ENCODE measurements at places on chromosomes 7 and 10.

- no peak for DNase-seq
These were observed 45.5 kb downstream of the LAMB1 start for GRCh38 chr7:107957436-107957835.

- DNase-seq, result no peak
These were observed 109.9 kb upstream of the ADO start for GRCh38 chr10:62694537-62695126.

- DNase-seq, result no peak
These were observed 61.9 kb upstream of the EBF3 start for GRCh38 chr10:130025811-130026485.

- no peak for DNase-seq
These were observed 1.2 kb downstream of the COX19 start for GRCh38 chr7:974172-974571.

GRCh38 chr10:34792881-34793280, 22.2 kb downstream of the PARD3 start:
- DNase-seq, result no peak

DNA sequence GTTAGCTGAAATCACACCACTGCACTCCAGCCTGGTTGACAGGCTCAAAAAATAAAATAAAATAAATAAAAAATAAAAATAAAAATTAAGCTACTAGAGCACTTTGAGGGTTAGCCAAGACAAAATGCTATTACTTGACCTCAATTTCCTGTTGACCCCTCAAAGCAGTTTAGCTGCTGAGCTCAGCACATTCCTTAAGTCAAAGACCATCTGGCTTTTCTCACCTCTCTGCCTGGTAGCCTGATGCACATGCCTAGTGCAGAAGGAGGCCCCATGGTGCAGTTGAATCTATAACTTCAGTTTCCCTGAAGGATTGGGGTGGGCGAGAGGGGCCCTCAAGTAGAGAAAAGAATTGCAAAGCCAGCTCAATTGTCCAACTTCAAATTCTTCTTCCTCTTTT, 211.1 kb upstream of the GALNT17 start:
- no peak for DNase-seq

- DNase-seq, result no peak
These were observed 20.0 kb downstream of the MYO1G start for GRCh38 chr7:44958645-44959344.

DNA sequence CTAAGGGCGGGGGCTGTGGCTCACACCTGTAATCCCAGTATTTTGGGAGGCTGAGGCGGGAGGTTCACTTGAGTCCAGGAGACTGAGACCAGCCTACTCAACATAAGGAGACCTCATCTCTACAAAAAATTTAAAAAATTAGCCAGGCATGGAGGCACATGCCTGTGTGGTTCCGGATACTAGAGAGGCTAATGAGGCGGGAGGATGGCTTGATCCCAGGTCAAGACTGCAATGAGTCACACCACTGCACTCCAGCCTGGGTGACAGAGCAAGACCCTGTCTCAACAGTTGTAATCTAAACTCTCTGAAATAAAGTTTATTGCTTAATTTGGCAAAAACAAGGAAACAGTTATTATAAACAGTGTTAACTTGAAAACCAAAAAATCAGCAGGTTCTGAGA, 123.3 kb downstream of the USP6NL start:
- no peak for DNase-seq

DNA sequence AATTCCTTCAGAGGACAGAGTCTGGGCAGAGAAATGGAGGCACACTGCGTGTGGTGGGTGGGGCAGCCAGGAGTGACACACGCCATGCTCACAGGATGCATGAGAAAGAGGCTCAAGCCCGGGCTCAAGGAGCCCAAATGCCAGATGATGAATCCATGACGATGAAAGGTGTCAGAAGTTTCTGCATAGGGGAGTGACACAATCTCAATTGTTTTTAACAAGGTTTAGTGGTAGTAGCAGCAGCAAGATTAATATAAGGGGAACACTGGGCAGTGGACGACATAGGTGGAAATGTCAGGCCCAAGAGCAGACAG, 126.1 kb downstream of the TNS3 start:
- DNase-seq, result no peak

- DNase-seq, result no peak
These were observed 85.7 kb downstream of the C10orf105 start for GRCh38 chr10:71633920-71634319.

DNA sequence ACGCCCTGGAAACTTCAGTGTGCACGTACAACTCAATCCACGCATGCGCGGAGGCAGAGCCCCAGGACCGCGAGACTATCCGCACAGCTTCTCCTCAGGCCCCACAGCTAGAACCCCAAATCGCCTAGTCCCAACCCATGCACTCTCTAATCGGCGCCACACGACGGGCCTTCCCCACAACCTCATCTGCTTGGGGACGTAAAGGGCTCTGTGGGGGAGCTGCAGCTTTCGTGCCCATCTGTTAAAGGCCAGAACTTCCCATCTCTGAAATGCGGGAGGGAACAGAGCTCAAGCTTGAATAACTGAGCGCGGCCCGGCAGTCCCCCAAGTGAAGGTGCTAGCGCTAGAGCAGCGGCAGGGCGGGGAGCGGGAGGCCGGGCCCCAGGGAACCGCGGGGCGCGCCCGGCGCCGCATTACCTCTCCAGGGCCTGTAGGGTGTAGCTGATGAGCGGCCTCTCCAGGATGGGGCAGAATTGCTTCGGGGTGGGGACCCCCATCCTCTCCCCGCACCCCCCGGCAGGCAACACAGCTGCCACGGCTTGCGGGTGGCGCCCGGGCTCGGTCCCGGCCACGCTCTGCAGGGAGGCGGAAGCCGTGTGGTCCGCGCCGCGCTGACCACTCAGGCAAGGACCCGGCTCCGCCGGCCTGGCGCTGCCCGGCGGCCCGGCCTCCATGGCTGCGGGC, 547 bp downstream of the CRPPA start:
- DNase-seq, result peak; percentile 77

- no peak for DNase-seq
These were observed 30.0 kb upstream of the INHBA start for GRCh38 chr7:41732843-41733306.

GRCh38 chr7:72042855-72043254, 369.3 kb downstream of the CALN1 start:
- DNase-seq, result no peak

- DNase-seq, result no peak
These were observed 19.0 kb upstream of the CLDN3 start for GRCh38 chr7:73789051-73789450.

DNA sequence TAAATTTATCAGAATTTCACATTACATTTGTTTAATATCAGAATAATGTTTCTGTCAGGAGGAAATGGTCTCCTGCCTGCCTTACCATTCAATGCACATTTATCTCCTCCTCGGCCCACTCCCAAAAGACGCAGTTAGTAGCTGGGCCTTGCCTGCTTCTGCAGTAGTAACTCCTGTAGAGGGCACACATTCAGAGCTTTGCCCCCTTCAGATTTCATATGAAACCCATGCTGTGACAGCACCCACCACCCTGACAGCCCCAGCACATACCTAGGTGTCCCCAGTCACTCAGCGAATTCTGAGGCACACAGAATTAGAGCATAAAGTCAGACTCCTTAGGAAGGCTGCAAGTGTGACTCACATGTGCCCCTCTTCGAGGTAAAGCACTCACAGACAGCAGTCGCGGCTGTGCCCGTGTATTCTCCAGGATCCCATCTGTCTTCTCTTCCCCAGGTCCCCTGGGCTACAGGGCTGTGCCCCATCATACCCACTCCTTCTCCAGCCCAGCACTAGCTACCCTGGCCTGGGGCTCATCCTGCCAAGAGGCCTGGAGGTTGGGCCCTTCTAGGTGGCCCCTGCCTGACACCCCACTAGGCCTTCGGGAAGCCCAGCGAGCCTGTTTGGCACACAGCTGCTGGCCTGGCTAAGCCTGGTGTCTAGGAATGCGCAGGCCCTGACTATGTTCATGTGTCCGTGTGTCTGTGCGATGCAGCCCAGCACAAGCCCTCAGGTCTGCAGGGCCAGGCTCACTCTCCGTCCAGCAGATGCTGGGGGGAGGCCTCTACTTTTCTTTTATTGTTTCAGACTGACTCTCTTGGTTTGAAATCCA, 4.7 kb upstream of the DEPP1 start:
- DNase-seq, result no peak

GRCh38 chr7:50353894-50354595, 49.5 kb downstream of the IKZF1 start:
- no peak for DNase-seq
